Erythroblast (primary cell): ENCODE measurements at places on chromosomes 5 and 9.

DNA sequence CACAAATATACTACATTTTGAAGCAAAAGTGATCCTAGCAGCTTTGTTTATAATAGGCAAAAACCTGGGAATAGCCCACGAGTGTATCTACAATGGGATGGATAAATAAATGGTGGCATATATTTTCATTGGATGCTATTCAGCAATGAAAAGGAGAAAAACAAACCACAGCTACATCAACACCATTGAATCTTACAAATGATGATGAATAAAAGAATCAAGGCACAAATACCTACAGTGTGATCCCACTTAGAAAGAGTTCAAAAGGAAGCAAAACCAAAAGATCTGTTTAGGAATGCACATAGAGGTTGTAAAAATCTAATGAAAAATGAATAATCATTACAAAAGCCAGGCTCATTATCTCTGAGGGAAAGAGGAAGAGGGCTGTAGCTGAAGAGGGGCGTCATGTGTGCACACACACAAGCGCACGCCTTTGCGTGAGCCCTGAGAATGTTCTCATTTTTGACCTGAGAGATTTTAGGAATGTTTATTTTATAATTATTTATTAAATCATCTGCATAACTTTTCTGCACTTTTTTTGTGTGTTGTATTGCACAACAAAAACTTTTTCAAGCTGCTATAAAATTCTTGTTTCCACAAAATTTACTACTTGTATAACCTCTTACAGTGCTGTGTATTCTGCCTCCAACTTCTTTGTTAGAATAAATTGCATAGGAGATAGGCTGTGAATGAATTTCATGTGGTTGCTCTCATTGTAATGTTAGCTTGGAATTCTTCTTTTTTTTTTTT lies 5.9 kb upstream of the RHOBTB3 start:
- peak; percentile 36 for DNase-seq

DNA sequence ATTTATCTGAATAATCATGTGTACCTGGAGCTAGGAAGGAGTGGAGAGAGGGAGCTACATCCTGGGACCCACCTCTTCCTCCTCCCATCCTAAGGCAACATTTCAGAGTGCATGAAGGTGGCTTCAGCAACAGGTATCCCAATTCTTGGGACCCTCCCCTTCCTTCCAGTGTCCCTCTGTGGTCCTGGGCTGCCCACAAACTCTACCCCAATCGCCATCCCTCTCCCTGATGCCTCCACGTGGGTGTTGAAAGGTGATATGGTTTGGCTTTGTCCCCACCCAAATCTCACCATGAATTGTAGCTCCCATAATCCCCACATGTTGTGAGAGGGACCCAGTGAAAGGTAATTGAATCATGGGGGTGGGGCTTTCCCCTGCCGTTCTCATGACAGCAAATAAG lies 121.4 kb downstream of the MED10 start:
- no peak for DNase-seq

- no peak for DNase-seq
Observed at GRCh38 chr9:138053996-138054752, 176.6 kb downstream of the CACNA1B start.

DNA sequence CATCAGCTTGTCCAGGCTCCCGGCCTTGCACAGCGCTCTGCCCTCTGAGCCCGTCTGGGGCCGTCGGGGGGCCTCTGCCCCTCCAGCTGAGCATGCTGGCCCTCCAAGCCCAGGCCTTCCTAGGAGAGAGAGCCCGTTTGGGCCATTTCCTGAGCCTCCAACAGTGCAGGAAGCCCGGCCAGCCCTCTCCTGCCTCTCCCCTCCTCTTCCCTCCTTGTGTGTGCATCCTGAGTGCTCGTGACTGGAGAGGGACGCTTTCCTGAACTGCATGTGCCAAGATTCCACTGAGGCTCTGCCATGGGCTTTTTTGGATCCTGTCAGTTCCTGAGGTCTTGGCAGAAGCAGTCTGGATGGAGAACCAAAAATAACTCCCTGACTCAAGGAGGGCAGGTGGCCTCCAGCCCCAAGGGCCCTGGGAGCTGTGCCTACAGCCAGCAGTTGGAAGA lies 15.6 kb downstream of the OLFM1 start:
- no peak for DNase-seq

- DNase-seq, result peak; percentile 36
Observed at GRCh38 chr5:69206528-69207190, 17.3 kb downstream of the CENPH start.

DNA sequence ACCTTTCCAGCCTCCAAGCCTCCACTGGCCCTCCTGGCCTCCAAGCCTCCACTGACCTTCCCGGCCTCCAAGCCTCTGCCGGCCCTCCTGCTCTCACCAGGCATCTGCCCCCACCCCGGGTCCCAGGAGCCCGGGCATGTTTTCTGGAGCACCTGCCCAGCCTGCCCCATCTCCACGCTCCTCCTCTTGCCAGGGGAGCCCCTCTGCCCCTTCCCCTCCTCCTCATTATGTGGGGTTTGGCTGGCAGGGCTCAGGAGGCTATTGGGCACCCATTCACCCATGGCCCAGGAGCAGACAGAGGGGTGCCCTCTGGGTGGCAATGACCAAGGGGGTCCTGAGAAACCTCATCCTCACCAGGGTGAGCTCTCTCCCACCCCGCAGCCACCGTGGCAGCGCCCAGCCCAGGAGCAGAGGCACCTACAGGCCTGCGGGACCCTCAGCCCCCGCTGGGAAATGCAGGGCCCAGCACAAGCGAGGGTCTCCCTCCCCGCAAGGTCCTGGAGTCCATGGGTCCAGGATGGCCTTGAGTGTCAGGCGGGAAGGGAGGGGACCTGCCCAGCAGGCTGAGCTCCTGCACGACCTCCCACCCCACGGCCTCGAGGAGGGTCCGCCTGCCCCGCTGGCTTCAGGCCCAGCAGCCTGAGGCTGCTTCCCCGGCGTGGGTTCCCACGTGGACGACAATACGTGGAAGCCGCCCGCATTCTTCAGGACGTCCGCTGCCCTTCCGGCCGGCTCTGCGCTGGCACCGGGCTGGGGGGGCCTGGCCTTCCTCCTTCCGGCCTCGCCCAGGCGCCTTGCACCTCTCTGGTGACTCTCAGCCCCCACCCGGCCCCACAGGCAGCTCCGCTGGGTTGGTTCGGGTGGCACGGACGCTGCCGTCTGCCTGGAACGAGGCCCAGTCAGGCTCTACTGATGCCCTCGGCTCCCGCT lies 51.4 kb upstream of the NRARP start:
- no peak for DNase-seq

- no peak for DNase-seq
Observed at GRCh38 chr5:34691326-34691725, 35.2 kb downstream of the RAI14 start.
